ENCODE measurements at places on chromosomes 2 and 18. TPM values are rescaled to one million over a fixed set of nuclear protein-coding genes. Genes with fewer than 3 reads are reported as not detected.

Gene GAREM2
- total RNA-seq, result 4.9 TPM

Gene TRIM43
- not detected for total RNA-seq

Gene COPS9
- 304 TPM for total RNA-seq

Gene FBXO36
- 0.13 TPM for total RNA-seq

Gene LBX2
- total RNA-seq, result 1.3 TPM

Gene G6PC2
- total RNA-seq, result not detected

Gene FAM228A
- total RNA-seq, result not detected

Gene IL1A
- not detected for total RNA-seq

Gene CREG2
- 0.04 TPM for total RNA-seq

Gene UGT1A8
- not detected for total RNA-seq

Gene TIGD1
- 10.2 TPM for total RNA-seq

Gene DPYSL5
- total RNA-seq, result 1.2 TPM

Gene CCDC178
- not detected for total RNA-seq

Gene LIMS3
- 6.2 TPM for total RNA-seq

Gene GALNT14
- total RNA-seq, result not detected

DNA sequence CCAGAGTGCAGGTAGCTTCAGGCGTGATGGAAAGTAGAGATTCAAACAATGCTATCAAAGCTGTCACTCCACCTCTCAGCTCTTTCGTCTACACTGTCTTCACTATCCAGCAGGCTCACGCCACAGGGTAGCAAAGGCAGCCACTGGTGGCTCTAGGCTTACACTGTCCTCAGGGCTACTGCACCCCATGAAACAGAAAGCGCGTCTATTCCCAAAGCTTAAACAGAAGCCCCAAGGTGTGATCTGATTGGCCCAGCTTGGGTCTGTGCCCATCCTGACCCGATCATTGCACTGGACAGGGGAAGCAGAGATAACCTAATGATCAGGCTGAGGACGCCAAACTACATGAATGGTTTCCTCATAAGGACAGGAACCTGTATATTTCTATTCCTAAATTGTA, 100.1 kb downstream of the PDCL3 start:
- no peak for DNase-seq

GRCh38 chr2:151482171-151482725, 72.5 kb downstream of the RIF1 start:
- no peak for DNase-seq

GRCh38 chr2:71453404-71454220, at the start of gene DYSF:
DYSF (plus strand) TSS chr2:71453561.
- DNase-seq, result peak; percentile 93

- no peak for DNase-seq
Observed at GRCh38 chr2:134683561-134684112, 35.2 kb downstream of the TMEM163 start.

DNA sequence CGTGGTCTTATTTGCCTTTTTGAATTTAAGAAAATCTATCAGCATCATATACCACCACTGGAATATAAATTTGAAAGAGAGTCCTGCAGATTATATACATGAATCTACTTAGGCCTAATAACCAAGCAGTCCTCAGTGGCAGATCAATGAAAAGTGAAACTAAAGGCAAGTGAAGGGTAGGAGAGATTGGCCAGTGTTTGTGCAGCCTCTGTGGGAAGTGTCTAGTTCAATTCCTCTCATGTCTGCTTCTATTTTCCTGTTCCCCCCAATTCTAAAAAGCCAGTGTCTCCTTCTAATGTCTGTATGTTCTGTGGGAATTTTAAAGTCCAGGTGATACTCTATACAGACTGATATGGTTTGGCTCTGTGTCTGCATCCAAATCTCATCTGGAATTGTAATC, 61.9 kb downstream of the FN1 start:
- DNase-seq, result no peak

- no peak for DNase-seq
Observed at GRCh38 chr2:75729861-75730260, 19.1 kb upstream of the GCFC2 start.

GRCh38 chr2:117785740-117786139, 28.8 kb upstream of the DDX18 start:
- peak; percentile 74 for DNase-seq

- DNase-seq, result no peak
Observed at GRCh38 chr2:56195563-56195962, 11.8 kb downstream of the CCDC85A start.

DNA sequence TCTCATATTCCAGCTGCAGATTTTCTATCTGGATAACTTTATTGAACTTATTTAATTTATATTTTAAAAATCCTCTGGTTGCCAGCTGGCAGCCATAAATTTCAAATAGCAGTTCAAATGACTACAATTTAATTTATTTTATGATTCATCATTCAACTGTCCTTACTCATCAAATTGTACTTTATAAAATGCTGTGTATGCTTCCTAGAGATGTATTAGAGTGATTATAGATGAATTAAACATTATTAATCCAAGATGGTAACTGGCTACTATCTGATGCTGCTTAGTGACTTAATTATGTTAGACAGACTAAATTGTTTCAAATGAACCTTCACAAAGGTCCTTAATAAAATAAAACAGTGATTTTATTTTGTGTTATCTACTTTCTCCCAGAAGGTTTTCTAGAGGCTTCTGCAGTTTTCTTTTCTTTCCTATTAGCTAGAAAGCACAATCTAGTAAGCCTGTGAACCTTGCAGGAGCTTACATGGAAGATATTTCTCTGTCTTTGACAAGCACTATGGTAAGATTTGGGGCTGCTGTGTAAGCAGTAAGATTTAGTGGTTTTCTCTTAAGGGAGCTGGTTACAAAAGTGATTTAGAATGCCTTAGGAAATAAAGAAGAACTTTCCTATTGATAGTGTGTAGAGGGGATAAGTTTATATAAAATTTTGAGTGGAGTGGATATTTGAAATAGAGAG, 322.3 kb downstream of the FSIP2 start:
- DNase-seq, result no peak

DNA sequence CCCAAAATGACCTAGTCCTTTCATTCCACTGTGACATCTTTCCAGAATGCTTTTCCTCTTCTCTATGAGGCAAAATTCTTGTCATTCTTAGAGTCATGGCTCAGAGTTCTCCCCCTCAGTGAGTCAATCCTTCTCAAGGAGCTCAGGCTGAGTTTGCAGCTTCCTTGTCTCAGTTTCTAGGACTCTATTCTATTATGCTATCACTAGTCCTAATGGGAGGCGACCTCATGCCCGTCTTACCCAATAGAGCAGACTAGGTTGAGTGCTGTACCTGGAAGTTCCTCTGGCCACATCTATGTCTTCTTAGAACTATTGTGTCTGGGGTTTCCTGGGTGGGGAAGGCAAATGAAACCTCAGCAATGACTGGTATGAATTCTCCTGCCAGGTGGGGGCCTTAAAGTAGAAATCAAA, 51.5 kb downstream of the HAUS1 start:
- no peak for DNase-seq

DNA sequence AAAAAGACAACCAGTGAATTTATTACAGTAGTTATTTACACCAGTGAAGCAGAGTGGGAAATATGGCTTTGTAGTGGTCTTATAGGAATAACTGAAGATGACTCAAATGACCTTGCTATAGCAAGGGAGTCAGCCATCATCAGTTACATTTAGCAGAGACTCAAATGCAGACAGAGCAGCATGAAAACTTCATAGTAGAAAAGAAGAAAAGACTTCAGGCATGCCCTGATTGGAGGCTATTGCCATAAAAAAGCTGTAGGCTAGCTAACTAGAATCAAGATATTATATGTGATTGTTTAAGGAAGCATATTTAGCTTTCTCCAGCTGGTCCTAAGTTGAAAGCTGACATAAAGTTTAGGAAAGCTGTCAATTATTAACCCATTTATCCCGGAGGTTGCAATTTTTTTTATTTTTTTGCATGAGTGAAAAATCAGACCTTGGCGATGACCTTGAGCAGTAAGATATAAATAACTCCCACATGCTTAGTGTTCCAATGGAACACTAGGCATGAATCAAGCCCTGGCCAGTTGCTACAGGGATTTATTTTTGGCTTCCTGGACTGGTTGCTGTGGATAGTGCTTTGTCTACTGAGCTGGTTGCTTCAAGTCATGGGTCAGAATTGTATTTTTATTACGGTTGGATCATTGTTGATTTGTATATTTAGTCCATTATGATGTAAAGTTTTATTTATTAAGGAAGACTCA, 675.6 kb upstream of the VRK2 start:
- peak; percentile 30 for DNase-seq

- DNase-seq, result no peak
Observed at GRCh38 chr2:134335601-134336000, 81.7 kb downstream of the MGAT5 start.

DNA sequence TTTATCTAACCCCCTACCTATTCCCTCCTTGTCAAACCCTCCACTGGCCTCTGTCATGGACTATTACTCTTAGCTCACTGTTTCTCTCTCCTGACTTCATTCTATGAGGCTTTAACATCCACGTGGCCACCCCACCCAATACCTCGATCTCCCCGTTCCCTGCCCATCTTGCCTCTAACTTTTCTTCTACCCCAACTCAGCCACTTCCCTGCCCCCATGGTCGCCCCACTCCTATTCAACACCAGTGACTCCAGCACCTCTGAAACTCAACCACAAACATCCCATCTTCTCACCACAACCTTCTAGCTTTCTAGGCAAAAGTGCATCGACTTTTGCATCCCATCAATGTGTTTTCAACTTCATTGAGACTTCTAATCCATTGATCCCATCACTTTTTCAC, 94.2 kb upstream of the EPAS1 start:
- no peak for DNase-seq

DNA sequence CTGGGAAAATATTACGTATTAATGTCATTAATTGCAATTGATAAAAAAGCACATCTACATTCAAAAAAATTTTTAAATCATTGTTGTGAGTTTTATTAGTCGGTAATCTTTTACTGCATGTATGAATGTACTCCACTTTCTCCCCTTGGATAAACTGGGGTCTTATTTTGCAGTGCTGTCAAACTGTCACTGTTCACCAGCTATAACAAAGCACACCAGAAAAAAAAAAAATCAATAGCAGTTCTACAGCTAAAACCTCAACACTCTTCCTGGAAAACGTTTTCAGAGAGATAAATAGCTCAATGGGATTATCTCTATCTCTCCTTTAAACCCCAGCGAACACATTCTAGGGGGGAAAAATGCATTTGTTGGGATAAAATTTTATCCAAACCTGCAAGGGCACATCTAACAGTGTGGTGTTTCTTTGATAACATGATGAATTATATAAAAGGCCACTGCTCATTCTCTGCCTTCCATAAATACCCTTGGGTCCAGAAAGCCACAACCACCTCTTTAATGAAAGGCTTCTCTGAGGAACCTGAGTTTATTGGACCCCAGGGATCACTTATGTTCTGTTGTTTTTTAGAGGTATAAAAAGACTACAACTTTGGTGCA, 219.9 kb downstream of the CDH20 start:
- DNase-seq, result no peak

GRCh38 chr18:28399781-28400362, 222.9 kb upstream of the CDH2 start:
- DNase-seq, result no peak

- DNase-seq, result no peak
Observed at GRCh38 chr18:50722311-50722710, 97.5 kb downstream of the MRO start.

GRCh38 chr2:182463760-182464159, 36.9 kb upstream of the PDE1A start:
- no peak for DNase-seq

DNA sequence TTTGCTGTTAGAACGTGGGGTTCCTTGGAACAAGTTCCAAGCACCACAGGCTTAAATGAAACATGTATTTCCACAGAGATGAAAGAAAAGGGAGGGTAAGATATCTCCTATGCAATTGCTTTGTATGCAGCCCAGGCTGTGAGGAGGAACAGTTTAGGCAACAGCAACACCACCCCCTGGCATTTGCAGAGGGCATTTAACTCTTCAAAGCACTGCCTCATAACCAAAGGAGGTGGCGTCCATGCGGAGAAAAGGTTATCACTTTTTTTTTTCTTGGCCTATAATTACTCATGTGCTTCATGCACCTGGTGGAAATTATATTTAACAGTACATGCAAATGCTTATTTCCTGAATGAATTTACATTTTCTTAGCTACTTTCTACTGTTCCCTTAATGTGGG, 286.0 kb downstream of the LPIN1 start:
- DNase-seq, result no peak

DNA sequence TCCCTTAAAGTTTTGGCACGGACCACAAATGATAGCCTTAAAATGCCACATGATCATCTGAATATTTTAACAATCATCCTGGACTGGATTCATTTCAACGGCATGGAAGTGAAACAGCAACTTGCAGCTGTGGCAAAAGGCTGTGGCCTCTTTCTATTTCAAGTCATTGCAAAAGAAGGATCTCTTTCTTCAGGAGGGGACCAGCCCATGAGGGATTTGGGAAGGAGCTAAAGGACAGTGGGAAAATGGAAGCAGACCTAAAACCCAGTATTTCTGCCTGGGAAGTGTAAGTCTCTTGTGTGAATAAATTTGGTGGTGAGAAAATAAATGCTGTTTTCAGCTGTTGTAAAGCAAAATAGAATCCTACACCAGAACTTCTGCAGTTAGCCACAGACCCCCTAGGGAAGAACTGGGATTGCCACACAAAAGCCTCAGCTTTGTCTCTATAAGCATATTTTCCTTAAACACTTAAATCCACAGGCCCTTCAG, 107.3 kb upstream of the ZFP36L2 start:
- peak; percentile 77 for DNase-seq

DNA sequence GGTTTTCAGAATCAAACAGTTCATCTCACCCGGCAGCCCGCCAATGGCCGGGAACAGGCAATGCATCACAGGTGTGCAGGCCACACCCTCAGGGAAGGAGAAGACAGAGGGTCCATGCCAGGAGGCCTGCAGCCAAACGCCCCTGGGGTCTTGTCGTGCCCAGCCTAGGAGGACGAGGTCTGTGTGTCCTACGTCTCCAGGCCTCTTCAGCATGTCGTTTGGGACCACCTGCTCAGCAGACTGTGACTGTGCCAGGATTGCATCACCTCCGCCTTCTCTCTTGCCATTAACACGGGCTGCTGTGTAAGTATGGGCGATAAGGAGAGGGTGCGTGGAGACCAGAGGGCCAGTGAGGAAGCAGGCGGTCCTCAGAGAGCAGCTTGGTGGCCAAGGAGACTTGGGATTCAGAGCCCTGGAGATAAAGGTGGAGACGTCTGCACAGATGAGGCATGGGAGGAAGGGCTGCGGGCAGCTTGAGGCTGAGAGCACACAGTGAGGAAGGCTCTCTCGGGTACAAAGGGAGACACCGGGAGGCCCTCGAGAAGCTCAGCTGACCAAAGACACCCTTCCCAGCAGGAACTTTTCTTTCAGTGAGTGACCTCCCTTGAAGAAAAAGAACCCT, 37.4 kb upstream of the KLHL29 start:
- DNase-seq, result peak; percentile 27

- DNase-seq, result peak; percentile 75
Observed at GRCh38 chr18:8367217-8367988, 241.8 kb upstream of the RAB12 start.

- DNase-seq, result peak; percentile 16
Observed at GRCh38 chr2:86392873-86393518, 48.2 kb upstream of the KDM3A start.

DNA sequence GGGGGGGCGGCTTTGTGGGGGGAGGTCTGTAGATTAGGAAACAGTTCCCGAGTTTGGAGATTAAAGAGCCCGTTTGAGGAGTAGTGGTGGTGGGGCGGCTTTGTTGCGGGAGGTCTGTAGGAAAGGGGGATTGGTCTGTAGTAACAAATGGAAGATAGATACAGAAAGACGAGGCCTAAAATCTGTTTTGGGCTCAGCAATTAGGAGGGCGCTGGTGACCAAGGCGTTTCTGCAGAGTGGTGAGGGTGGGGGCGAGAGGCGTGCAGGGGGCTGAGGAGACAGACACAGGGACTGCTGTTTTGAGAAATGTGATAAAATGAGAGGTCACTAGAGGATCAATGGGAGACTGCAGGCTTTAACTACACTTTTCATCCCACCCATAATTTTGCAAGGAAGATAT, 1.6 kb upstream of the ADNP2 start:
- DNase-seq, result no peak

Measured in SJCRH30 (cell line).